ENCODE measurements at places on chromosomes 3 and 15.

- peak; percentile 12 for DNase-seq
These were observed 38.0 kb downstream of the SRPRB start for GRCh38 chr3:133843634-133844033.

GRCh38 chr15:68924866-68925560 is 5.3 kb upstream of the SPESP1 start:
- peak; percentile 74 for DNase-seq

GRCh38 chr3:160099834-160100233 is 111.2 kb downstream of the IL12A start:
- no peak for DNase-seq

DNA sequence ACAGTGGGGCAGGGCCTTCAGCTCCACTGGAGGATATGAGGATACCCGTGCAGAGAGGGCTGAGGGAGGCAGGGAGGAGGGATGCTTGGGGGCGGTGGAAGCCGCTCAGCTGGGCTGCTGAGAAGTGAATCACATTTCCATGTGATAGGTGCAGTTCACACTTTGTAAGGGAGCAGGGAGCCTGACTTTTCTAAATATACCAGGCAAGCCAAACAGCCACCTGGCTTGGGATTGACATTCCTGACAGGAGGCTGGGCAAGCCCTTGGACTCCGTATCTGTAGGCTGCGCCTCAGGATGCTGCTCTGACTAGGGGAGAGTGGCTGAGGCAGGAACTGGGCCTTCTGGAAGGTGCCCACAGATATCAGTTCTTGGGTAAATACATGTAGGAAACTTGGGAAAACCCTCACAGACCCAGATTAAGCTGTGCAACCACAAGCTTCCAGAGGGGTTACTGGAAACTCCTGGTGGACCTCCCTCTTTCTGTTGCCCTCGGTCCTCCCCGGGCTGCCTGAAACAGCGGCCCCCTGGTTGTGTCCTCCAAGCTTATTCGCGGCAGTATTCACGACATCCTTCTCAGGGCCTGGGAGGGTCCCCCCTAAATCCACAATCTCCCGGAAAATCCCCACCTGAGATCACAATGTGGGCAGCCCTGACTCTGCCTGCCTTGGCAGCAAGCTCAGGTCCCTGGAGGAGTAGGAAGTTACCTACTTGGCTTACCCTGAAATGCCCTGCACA is 33.0 kb upstream of the ADCY5 start:
- DNase-seq, result no peak

DNA sequence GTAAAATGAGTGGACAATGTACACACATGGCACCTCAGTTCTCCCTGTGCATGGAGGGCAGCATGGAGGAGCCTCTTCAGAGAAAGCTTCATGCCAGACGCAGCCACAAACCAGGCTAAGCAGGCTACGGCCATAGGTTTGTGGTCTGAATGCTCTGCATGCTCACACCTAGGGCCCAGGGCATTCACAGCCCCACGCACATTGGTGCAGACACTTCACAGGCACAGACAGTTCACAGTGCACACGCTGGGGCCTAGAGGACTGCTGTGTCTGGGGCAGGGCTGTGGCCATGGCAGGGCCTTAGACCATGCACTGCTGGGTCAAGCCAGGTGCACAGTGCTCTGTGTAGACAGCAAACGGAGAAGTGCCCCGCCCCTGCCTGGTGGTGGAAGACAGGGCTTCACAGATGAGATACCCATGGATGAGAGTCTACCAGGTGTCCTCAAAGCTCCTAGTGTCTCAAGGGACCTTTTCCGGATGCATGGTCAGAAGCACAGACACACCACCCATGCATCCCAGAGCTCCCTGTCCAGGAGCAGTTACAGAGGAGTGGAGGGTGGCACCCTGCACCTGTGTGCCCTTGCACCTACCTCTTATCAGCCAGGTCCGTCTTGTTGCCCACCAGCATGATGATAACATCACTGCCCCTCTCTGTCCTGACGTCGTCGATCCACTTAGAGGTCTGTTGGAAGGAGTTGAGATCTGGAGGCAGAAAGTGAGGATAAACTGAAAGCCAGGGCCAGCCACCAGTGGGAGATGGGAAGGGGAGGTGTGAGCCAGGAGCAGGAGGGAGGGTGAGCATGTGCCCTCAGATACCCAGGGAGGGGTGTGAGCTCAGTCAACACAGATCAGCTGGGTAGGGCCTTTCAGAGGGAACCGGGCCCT is 33.5 kb downstream of the SRPRB start:
- no peak for DNase-seq

- no peak for DNase-seq
These were observed 32.9 kb upstream of the CYP11A1 start for GRCh38 chr15:74400313-74400860.

DNA sequence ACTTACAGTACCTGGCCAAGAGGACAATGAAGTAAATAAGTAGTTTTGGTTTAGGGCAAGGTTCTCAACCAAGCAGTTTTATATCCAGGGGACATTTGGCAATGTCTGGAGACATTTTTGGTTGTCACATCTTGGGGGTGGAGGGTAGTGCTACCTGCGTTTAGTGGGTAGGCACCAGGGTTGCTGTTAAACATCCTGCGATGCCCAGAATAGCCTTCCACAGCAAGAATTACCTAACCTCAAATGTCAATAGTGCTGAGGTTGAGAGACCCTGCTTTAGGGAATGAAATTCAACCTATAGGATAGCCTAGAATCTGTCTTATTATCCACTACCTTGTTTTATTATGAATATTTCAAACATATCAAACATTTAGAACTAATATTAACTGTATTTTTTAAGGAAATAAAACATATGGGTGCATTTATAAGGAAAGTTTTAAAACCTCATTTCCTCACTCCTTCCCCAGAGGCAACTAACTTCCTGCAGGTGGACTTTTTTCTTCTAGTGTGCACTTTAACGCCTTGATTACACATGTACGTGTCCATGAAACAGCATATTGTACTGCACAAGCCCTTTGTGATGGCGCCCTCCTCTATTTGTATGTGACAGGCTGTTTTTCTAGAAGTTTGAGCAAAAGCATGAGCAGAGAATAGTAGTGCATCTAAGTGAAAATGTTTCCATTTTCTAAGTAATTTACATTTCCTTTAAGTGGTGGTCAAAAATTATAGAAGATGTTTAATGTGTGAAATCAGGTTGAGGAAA is 57.1 kb downstream of the TRAK1 start:
- no peak for DNase-seq

GRCh38 chr3:54127499-54128056 is 5.2 kb downstream of the CACNA2D3 start:
- no peak for DNase-seq

GRCh38 chr3:157130467-157131251 is 29.3 kb downstream of the CCNL1 start:
- peak; percentile 60 for DNase-seq

GRCh38 chr15:99635794-99636193 is 70.0 kb downstream of the MEF2A start:
- no peak for DNase-seq

DNA sequence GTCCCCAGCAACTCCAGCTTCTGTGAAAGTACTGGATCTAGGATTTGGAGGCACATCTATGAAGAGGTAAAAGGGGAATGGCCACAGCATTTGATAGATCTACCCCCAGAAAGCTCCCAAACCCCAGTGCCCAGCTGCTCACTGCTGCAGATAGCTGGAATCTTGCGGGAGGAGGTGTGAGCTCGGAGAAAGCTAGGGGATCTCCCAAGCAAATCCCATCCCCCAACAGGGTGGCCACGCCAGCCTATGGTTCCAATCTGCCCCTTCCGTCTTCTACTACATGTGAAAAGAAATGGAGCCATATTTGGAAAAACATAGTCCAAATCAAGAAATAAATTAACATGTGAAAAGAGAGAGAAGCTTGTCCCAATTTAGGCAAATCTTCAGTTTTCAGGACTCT is 42.0 kb downstream of the SEMA5B start:
- DNase-seq, result no peak

- no peak for DNase-seq
These were observed 18.1 kb downstream of the CSRNP1 start for GRCh38 chr3:39135170-39135805.

Measured in fibroblast of skin of abdomen (primary cell).